ENCODE measurements at places on chromosomes 12 and 14.

DNA sequence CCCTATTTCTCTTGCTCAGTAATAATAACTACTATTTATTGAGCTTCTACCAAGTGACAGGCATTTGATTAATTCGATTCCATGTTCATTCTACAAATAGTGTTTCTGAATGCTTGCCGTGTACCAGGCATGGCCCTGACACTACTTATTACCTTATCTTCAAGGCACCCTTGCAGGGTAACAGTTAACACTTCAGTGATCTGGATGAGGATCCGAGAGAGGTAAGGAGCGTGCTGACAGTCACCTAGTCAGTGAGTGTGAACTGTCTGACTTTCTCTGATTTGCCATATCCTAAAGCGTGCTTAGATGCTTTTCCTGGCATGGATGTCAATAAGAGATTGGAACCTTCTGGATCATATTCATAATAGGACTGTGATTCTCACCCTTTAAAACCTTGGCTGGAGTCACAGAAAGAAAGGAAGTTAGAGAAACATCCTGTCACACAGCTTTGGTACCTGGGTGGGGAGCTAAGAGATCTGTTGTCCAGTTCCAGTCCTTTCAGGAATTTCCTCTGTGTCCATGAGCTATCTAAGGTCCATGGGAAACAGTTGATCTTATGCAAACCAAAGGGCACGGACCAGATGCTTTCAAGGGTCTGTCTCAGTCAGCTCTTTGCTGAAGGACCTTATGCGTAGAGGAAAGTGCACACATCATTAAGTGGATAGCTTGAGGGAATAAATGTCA is 54.8 kb downstream of the PPFIBP1 start:
- DNase-seq = no peak

DNA sequence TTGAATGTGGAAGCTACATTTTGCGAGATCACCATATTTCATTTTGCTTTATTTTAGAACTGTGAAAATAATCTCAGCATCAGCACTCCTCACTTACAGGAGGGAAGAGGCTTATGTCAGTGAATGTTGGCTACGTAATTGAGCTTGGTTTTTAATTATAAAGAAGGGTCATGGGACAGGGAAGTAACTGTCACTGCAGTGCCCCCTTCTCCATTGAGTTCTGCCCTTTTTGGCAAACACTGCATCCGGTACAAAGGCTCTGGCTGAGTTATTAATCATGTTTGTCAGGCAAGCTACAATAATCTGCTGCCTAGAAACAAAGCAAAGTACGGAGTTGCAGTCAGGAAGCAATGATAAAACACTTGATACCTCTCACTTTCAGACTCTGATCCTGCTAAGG is 546.7 kb downstream of the SNAPC1 start:
- DNase-seq = no peak

GRCh38 chr12:116238149-116238548 is 39.3 kb downstream of the MED13L start:
- DNase-seq = no peak

- no peak for DNase-seq
Measured at GRCh38 chr14:79786522-79786921, 424.8 kb downstream of the DIO2 start.

GRCh38 chr14:104530646-104531045 is 48.9 kb upstream of the C14orf180 start:
- no peak for DNase-seq

- DNase-seq = peak; percentile 72
Measured at GRCh38 chr12:6914246-6914946, at the start of gene ENO2. ENO2 (plus strand) TSS chr12:6914580; CDS start chr12:6915833, 1,253 bp downstream.

DNA sequence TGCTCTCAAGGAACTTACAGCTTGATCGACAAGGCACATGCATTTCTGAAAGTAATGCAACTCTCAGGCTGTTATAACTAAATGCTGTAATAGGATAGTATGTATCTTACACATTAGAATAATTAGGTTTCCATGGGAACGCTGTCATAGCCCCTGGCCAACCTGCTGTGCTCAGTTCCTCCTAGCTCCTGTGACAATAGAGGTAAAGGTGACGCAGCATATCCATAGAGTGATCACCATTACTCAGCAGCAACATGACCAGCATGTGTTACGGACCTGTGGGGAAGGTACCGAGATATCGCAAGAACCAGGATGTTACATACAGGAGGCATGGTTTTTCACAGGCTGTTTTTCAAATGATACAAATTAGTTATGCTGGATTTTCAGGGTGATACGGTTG is 150.7 kb downstream of the CAND1 start:
- DNase-seq = no peak

- DNase-seq = no peak
Measured at GRCh38 chr12:14129611-14130195, 148.3 kb upstream of the GRIN2B start.

GRCh38 chr14:20456971-20457370 is 1.9 kb downstream of the APEX1 start:
- DNase-seq = no peak

DNA sequence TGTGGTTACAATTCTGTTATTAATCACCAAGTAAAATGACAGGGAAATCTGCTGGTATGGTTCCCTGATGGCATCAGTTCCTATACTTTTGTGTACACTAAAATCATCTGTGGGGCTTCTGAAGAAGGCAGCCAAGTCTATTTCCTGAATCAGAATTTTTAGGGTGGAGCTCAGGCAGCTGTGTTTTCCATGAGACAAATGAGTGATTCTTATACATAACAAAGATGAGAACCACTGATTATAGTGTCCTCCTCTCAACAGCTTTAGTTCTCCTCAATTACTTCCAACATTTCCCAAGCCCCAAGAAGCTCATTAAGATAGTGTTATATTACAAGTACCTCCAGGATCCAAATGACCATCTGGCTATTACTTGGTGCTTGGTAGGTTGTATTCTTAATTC is 64.5 kb upstream of the USP44 start:
- no peak for DNase-seq

DNA sequence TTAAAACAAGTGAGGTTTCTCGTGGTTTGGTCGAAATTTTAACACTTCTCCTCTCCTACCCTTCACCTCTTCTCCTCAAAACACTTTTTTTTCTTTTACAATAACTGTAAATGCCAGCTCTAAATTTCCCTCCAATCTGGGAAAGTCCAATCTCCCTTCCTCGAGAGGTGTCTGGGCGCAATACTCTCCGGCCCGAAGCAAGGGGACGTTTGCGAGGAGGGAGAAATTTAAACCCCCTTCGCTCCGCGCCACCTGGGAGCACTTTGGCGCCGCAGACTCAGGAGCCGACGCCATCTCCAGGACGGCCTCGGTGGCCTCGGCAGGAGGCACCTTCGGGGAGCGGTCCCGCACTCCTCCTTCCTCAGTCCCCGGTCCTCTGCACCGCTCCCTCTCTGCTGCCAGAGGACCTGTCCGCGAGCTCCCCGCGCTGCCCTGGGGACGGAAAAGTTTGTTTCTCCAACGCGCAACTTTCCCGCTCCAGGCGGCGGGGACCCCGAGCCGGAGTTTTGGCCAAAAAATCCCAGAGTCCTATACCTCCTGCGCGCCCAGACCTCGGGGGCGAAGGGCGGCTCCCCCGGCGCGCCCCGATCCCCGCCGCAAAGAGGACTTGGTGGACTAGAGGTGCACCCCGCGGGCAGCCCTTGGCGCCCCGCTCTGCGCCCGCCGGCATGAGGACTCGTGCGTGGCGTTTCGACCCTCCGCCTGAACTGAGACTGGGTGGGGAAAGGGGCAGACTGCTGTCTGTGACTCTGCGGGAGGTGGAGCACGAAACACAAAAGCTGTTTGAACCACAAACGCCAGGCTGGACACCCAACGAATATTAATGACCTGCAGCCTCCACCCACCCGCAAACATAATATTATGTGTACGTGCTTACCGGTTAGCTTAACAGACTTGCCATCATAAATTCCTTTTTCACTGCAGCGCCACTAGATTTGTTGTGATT is 95.2 kb upstream of the HMGA2 start:
- no peak for DNase-seq

DNA sequence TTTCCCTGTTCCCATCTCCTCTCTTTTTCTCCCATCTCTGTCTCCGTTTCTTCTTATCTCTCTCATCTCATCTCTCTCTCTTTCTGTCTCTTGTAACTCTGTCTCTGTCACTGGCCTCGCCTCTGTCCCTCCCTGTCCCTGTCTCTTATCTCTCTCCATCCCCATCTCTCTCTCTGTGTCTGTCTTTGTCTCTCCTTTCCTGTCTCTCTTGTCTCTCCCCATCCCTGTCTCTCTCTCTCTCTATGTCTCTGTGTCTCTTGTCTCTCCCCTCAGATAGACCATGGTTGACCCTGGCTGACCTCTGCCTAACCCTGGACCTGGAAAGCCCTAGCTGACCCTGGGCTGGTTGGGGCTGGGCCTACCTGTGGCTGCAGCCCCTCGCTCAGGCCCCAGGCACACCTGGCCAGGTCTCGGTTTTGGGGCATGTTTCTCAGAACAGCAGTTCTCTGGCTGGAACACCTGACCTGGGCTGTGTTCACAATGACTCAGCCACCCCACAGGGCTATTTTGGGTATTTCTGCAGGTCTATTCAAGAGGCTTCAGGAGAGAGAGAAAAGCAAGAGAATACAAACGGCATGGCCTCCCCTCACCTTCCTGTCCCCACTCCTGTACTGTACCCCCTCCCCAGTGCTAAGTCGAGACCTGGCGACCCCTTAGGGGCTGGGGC is 174.4 kb downstream of the TMEM121 start:
- DNase-seq = no peak

- DNase-seq = no peak
Measured at GRCh38 chr14:32825058-32825457, 113.6 kb upstream of the NPAS3 start.

- DNase-seq = no peak
Measured at GRCh38 chr12:64992116-64992515, 129.0 kb downstream of the WIF1 start.

- peak; percentile 94 for DNase-seq
Measured at GRCh38 chr12:95217377-95218149, at the start of the genes FGD6 and VEZT. FGD6 (minus strand) TSS chr12:95217467; CDS start chr12:95217240, 227 bp downstream. VEZT (plus strand) TSS chr12:95217807; CDS start chr12:95217851, 44 bp downstream.

GRCh38 chr12:34097213-34097612 is 74.9 kb downstream of the ALG10 start:
- DNase-seq = no peak

DNA sequence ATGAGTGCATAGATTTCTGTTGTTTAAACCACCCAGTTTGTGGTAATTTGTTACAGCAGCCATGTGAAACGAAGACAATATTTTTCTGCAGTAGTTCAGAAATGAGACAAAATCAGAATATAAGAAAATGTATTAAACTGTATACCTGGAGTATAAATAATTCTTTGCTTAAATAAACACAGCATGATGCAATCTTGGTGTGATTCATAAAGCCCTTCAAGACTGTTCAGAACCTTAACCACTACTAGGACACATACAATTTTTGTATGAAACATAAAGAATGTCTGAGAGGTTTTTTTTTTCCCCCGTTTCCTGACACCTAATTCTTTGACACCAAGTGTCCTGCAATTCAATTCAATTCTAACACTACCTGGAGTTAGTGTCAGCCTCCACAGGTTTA is 10.5 kb downstream of the C12orf75 start:
- DNase-seq = no peak

DNA sequence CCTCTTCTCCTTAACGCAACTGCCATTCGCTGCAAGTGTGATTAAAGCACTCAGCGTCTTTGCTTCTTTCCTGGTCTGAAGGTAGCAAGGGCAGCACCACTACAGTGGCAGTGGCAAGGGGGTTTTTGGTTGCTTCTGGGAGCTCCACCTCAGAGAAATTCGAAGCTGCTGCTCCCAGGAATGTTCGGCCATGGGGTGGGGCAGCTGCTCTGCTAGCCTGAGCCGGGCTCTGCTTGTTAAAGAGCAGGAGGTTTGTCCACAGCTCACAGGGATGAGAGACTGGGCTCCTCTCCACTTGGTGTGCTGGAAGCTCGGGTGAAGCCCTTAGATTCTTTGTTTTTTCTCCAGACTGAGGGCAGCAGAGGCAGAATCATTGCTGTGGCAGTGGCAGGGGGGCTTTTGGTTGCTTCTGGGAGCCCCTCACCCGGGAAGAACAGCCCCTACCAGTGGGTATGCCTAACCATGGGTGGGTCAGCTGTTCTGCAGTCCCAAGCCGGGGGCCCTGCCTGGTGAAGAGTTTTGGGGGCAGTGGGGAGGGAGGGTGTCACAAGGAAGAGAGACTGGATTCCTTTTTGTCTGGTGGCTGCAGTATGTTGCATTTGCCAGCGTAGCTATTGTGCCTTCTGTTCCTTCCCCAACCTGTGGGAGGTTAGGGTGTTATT is 340.2 kb downstream of the AEBP2 start:
- DNase-seq = no peak

- no peak for DNase-seq
Measured at GRCh38 chr14:94426526-94426925, 26.1 kb downstream of the SERPINA11 start.

DNA sequence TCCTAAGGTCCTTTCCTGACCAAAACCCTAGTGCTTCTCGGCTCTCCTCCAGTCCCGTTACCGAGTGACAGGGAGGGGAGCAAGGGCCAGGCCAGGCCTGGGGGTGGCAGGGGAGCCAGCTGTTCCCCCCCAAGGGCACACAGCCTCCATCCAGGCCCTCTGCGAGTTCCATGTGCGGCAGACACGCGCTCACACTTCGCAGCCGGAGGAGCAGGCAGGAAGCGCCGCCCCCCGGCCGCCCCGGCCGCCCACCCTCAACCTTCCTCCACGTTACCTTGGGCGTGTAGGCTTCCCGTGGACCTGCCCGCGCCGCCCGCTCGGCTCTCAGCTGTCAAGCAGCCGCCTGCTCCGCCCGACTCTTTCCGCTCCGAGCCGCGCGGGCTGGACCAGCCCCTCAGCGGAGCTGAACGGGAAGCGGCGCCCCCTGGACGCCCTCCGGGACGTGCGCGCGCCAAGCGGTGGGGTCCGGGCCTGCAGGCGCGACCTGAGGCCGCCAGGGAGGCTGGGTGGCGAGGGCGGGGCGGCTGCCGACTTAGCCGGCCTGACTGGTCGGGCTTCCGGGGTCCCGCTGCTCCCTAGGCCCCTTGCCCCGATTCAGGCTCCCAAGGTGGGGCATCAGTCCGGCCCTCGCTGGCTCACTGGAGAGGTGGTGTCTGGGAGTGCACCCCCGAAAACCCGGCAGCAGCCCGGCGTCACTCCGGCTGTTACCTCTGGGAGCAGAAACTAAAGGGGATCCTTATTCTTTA is at the start of gene CRACR2A:
Gene CRACR2A, minus strand, starts transcription at position 369 of the 746 bp plus-strand sequence. CDS start 56,110 bp downstream, outside the sequence.
- peak; percentile 69 for DNase-seq

GRCh38 chr12:109517619-109518018 is 40.2 kb downstream of the UBE3B start:
- no peak for DNase-seq

DNA sequence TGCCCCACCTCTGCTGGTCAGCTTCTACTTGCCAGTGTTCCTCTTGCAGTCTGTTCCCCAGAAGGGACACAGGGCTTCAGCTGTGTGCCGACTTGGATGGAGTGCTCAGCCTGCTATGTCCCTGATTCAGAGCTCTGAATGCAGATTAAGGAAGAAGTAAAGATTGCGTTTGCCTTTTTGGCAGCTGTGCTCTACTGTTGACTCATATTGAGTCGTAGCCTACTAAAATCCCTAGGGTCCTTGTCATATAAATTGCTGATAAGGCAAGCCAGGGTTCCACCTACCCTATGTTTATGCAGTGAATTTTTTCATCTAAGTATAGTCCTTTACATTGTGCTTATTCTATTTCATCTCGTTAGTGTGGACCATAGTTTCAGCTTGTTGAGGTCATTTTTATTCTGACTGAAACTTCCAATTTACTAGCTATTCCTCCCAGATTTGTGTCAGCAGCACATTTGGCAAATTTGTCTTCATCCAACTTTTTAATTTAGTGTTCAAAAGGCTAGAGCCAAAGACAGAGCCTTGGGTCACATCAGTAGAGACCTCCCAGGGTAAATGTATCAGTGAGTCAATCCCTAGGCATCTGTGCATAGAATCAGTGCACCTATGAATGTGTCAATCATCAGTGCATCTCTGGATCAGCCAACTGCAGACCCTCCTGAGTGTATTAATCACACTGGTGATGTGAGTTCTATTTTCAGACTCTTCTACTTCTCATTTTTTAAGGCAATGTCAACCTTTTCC is 31.9 kb downstream of the CACNA1C start:
- no peak for DNase-seq
